Inflammatory macrophage (primary cell): ENCODE measurements at places on chromosomes 1 and 21.

- DNase-seq: peak; percentile 35
Measured at GRCh38 chr1:211935448-211935970, 99.8 kb downstream of the INTS7 start.

GRCh38 chr1:228033376-228033775, 26.6 kb downstream of the WNT3A start:
- no peak for DNase-seq

GRCh38 chr1:119081267-119081666, 59.2 kb downstream of the WARS2 start:
- no peak for DNase-seq

GRCh38 chr1:30258876-30259275, 464.5 kb downstream of the MATN1 start:
- DNase-seq: no peak

DNA sequence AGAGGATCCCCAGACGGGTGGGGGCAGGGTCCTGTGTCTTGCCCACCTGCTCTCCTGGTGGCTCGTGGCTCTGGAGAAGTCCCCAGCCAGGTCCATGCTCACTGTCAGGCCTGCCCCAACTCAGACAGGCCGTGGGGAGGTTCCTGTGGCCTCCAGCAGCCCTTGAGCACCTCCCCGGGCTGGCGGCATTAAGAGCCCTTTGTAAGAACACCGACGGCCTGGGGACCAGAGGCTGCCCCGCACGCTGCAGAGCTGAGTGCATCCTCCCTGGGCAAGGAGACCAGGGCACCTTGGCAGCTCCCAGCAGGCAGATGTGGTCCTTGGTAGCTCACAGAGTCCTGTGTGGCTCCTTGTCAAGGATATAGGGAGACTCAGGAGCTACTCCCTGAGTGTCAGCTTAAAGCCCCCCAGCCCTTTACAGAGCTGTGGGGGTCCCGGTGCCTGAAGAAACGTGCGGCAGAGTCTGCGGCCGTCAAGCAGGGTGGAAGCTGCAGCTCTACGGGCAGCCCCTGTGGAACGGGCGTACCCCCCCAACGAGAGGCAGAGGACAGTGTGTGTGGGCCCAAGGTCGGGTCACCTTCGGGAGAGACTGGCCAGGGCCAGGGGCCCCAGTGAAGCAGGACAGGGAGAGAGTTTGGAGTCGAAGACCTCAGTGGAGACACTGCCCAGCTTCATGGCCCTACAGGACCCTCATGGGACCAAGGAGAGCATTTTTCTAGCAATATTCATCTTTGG, 118.6 kb downstream of the PRDM16 start:
- no peak for DNase-seq

DNA sequence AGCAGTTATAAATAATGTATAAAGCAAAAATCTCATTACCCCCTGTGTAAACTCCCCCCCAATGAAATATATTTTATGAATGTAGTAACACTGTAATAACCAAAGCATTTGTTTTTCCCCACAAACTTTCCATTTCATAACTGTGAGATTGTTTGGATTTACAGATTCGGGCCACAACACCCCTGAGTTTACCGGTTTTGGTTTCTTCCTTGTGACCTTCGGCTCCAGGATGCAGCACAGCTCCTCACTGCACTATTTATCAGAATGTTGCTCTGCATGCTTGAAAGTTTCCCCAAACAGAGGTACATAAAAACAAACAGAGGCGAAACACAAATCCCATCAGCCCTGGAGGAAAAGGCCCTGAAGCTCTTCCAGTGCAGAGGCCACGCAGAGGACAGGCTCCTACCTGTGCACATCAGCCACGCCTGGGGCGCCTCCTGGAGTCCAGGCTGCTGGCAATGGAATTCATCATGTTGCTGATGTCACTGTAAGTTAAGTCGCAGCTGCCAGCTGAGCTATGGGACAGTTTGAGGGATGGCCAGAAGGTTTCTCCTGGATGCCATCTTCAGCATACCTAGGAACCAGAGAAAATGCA, 122.0 kb downstream of the LMO4 start:
- DNase-seq: no peak

DNA sequence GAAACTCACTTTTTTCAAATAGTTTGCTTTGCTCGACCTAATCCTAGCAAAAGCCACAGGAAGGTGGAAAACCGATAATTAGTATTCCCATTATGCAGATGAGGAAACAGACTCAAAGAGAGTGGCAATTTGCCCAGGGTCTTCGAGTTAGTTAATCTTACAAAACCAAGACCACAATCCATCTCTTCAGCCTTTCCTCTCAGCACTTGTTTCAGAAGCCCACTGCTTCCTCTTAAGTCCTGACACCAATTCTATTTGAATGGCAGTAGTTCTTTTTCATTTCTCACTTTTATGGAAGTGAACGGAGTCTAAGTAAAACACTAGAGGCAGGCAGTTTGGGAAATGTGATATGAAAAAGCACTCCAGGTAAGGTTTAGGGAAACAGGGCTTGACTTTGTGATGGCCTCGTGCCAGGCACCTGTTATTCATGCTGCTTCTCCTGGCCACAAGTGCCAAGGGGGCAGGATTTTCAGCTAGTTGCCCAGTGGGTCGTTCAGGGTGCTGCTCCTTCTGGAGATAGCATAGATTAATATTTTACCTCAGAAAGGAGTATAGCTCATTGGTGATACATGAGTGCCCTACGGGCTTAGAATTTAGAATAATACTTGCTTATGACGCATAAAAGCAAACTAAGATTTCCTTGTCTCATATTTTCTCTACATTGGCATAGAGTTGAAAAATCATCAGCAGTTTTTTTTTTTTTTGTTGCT, 76.6 kb upstream of the NRIP1 start:
- no peak for DNase-seq

GRCh38 chr1:48943393-48943792, 166.7 kb upstream of the BEND5 start:
- DNase-seq: no peak

- peak; percentile 48 for DNase-seq
Measured at GRCh38 chr1:197464044-197464443, 196.0 kb downstream of the CRB1 start.

DNA sequence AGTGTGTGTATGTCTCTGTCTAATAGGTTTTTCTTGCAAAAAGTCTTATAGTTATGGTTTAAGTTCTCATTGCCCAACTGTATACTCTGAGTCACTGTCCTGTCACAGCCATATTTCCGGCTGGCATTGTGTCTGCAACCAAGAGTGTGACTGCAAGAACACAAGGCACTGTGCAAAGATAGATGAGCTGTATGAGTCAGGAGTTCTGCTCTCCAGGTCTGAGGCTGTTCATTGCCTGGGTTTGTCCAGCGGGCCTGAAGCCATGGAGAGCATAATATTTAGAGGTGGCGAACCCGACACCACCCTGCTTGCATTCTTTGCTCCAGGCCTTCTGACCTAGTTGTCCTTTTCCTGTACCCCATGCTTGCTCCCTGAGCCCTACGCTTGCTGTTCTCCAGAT, 50.9 kb upstream of the CNIH3 start:
- peak; percentile 96 for DNase-seq
